ENCODE measurements at places on chromosomes 11 and 22.

- DNase-seq, result no peak
Measured at GRCh38 chr11:8698917-8699441, 16.4 kb downstream of the RPL27A start.

DNA sequence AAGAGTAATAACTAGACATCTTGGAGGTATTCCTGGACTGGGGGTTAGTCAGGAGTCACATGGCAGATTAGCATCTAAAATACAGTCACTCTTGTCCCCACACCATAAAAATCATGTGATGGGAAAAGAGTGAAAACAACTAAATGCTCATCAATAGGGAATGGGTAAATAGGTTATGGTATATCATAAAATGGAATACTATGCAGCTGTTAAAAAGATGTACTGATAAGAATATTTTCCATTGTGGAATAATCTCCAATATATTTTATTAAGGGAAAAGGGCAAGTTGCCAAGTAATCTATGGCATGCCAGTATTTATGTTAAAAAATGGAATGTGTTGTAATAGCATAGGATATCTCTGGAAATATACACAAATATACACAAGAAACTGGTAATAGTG is 6.6 kb upstream of the PIK3C2A start:
- DNase-seq, result no peak

GRCh38 chr11:2160736-2161259 is at the start of gene INS:
Gene INS (minus strand): TSS chr11:2161209. CDS start chr11:2160971, 238 bp downstream.
- no peak for DNase-seq

GRCh38 chr11:28713850-28714249 is 605.7 kb downstream of the METTL15 start:
- DNase-seq, result peak; percentile 6

DNA sequence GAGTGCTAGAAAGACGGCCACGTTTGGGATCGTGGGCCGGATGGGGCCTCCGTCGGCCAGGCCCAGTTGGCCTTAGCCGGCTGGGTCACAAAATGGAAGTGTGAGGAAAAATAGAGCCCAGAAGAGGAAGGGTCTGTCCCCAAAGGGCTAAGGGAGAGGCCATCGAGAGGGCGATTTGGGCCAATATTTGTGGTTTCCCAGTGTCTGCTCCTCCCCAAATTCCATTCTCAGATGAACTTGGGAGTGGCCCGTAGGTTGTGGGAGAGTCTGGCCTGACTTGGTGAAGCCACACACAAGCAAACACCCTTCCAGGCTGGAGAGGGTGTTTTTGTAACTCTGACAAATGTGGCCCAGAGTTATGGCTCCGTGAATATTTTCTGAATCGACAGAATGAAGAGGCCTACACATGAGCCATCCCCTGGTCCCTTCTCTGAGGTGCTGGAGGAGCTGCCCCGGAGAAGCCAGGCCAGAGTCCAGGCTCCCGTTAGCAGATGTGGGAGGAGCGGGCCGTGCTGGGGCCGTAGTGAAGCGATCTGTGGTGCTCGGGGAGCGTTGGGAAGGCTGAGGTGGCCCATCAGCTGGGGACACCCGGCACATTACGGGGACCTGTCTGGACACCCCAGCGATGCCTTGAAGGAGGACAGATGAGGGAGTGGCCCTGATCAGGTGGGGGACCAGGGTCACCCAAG is 73.5 kb upstream of the PPARA start:
- no peak for DNase-seq

DNA sequence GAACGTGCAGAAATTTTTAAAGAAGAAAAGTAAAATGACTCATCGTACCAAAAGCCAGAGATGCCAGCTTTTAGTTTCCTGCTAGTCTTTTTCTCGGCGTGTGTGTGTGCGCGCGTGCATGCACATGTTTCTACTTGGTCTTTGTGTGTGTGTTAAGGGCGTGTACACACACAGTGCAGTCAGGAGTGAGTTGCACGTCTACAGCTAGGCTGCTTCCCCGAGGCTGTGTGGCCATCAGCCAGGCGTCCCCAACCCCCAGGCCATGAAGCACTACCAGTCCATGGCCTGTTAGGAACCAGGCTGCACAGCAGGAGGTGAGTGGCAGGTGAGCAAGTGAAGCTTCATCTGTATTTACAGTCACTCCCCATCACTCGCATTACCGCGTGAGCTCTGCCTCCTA is 36.4 kb downstream of the KCNQ1 start:
- no peak for DNase-seq

DNA sequence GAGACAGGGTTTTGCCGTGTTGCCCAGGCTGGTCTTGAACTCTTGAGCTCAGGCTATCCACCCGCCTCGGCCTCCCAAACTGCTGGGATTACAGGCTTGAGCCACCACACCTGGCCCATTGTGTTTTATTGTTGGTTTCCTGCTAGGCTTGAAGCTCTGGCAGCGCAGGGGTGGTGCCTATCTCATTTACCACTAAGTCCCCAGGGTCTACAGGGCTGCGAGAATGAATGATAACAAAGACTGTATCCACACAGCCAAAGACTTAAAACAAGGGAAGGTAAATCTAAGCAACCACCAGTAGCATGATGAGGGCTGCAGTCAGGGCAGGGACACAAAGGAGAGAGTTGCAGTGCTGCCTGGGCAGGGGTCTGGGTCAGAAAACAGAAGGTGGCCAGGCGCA is 37.3 kb upstream of the XBP1 start:
- no peak for DNase-seq

DNA sequence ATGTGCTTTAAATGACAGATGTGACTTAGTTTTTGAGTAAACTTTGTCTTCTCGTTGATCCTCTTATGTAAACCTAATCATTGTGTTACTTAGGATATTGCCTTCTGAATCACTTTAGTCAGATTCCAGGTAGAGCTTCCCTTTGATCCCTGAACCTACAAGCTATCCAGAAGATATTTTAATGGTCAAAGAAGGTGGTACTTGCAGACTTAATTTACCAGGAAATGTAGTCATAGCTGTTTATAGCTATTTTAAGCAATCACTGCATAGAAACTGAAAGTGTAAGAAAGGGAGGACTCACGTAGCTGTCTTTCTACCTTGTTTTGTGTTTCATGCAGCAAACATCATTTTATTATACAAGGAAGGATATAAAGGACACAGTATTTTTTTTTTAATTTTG is 189.5 kb downstream of the DDX10 start:
- DNase-seq, result no peak

DNA sequence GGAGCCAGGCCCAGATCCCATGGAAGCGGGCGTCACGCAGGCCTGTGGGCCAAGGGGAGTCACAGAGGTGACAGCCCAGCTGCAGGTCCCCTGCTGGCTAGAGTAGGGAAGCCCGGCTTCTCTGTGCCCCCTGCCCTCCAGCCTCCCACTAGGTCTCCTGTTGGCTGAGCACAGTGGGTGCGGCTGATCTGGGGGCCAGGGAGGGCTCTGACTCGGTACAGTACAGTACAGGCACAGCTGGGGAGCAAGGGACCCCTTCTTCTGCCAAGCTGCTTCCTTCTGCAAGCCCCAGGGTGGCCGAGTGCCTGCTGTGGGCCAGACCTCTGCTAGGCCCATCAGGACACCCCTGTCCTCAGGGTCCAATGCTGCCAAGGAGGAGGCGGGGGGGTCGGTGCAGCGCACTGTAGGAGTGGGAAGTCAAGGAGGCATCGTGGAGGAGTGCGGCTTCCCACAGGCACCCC is 10.1 kb downstream of the SUSD2 start:
- DNase-seq, result no peak

GRCh38 chr11:126336671-126337101 is 18.8 kb upstream of the ST3GAL4 start:
- DNase-seq, result no peak

- DNase-seq, result no peak
Measured at GRCh38 chr11:80650966-80651365, 1210.1 kb upstream of the TENM4 start.

DNA sequence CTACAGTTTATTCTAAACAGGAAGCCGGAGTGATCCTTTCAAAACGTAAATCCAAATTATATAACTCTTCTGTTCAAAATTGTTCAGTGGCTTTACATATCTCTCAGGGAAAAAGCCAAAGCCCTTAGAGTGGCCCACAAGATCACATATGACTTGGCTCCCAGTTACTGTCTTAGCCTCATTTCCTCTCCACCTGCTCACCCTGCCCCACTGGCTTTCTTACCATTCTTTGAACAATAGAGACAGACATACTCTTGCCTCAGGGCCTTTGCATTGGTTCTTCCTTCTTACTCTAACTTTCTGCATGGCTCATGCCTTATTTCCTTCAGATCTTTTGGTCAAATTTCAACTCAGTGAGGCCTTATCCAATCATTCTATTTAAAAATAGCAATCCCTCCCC is 52.1 kb downstream of the STIM1 start:
- DNase-seq, result no peak

- DNase-seq, result no peak
Measured at GRCh38 chr11:45664376-45665205, 831 bp downstream of the CHST1 start.

GRCh38 chr22:41818011-41818410 is 14.9 kb upstream of the SREBF2 start:
- no peak for DNase-seq

- DNase-seq, result no peak
Measured at GRCh38 chr11:64905516-64906313, 11.3 kb downstream of the ATG2A start.

GRCh38 chr22:44938886-44939285 is 70.9 kb downstream of the PHF21B start:
- no peak for DNase-seq

DNA sequence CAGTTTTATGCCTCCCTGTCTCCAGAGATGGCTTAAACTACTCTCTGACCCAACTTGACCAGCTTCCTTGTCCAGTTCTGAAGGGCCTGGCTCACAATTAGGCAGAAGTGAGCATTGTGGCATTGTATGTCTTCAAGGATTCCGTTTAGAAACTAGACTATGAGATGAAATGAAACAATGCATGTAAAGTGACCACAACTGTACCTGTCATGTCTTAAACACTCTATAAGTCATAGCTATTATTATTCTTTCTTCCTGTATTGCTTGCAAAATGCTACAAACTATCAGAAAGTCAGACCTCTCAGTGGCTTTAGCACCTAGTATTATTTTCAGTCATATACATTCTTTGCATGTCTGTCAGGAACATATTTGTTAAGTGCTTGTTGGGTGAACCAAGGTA is 127.9 kb upstream of the MTMR2 start:
- no peak for DNase-seq

DNA sequence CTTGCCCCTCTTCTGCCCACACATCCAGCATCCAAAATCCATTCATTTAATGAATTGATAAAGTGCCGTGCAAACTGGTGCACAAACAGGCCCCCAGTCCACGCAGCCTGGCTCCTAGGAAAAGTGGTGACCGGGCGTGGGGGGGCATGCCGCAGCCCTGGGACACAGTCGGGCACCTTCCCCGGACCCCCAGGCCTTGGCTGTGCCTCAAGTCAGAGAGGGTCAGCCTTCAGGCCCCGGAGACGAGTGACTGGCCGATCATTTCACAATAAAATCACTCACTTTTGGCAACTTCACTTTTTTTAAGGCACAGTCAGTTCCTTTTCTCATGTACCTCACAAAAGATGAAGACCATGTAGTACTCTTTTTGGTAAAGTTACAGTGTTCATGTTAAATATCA is 8.0 kb downstream of the CDPF1 start:
- no peak for DNase-seq

- DNase-seq, result no peak
Measured at GRCh38 chr11:120880498-120881175, 143.3 kb upstream of the TBCEL start.

DNA sequence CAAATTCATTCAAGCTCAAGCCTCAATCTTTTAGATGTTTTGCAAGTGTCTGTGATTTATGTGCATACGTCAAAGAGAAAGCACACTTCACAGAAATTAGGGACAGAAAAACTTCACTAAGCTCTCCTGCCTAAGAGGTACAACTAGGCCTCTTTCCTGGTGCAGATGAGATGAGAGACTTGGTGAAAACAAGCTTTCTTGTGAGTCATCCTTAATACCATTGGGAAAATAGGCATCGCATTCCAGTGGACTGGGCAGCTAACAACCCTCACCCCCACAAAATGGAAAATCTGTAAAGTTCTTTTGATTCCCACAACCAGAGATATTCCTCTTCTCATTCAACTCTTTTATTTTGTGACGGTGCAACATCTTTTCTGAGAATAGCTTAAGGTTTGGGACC is 1110.4 kb upstream of the CCDC90B start:
- DNase-seq, result no peak

- no peak for DNase-seq
Measured at GRCh38 chr11:100220801-100221200, 466.3 kb upstream of the ARHGAP42 start.

DNA sequence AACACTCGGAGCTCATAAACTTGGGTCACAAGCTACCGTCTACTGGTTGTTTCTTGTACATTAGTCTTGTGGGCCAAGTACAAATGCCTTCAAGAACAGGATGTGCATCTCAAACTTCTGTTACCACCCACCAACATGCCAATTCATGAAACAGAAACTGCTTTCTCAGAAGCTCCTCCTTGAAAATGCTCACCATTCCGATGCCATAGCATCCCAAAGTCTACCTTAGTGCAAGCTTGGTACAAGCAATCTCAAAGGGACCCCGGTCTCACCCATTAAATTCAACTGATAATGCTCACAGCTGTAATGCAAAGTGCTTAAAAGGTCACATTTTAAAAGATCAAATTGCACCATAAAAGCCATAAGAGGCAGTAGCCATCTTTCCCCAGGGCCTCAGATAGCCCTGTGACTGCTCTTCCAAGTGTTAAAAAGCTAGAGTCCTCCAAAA is 31.8 kb upstream of the CCDC34 start:
- no peak for DNase-seq

DNA sequence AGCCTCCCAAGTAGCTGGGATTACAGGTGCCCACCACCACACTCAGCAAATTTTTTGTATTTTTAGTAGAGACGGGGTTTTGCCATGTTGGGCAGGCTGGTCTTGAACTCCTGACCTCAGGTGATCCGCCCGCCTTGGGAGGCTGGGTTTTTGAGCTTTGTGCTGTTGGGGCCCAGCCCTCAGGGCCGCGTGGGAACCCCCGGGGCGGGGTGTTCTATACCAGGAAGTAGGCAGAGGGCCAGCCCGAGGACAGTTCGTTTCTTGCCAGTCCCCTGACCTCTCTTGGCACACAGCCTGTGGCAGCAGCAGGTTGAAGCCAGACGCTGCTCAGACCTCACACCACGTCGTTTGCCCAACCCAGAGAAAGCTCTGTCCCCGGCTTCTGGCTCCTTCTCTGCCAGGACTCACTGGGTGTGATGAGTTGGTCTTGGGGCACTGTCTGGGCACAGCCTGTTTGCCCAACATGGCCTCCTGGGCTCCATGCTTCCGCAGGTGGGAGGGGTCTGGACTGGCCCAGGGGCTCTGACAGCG is 24.9 kb upstream of the CHKA start:
- peak; percentile 50 for DNase-seq

- DNase-seq, result no peak
Measured at GRCh38 chr11:46694072-46694471, 6.3 kb downstream of the ARHGAP1 start.

- DNase-seq, result no peak
Measured at GRCh38 chr11:16393340-16393739, 37.0 kb upstream of the SOX6 start.

GRCh38 chr11:67302571-67303131 is 679 bp upstream of the SSH3 start:
- DNase-seq, result peak; percentile 23
